ENCODE measurements at places on chromosomes 6 and 20.

GRCh38 chr6:21898107-21898796, 304.7 kb downstream of the SOX4 start:
- no peak for DNase-seq

GRCh38 chr6:149806127-149806526, 56.6 kb downstream of the PCMT1 start:
- DNase-seq, result no peak

- DNase-seq, result no peak
Measured at GRCh38 chr20:45998337-45998736, 10.4 kb upstream of the MMP9 start.

- no peak for DNase-seq
Measured at GRCh38 chr6:91149956-91150705, 563.3 kb upstream of the MAP3K7 start.

DNA sequence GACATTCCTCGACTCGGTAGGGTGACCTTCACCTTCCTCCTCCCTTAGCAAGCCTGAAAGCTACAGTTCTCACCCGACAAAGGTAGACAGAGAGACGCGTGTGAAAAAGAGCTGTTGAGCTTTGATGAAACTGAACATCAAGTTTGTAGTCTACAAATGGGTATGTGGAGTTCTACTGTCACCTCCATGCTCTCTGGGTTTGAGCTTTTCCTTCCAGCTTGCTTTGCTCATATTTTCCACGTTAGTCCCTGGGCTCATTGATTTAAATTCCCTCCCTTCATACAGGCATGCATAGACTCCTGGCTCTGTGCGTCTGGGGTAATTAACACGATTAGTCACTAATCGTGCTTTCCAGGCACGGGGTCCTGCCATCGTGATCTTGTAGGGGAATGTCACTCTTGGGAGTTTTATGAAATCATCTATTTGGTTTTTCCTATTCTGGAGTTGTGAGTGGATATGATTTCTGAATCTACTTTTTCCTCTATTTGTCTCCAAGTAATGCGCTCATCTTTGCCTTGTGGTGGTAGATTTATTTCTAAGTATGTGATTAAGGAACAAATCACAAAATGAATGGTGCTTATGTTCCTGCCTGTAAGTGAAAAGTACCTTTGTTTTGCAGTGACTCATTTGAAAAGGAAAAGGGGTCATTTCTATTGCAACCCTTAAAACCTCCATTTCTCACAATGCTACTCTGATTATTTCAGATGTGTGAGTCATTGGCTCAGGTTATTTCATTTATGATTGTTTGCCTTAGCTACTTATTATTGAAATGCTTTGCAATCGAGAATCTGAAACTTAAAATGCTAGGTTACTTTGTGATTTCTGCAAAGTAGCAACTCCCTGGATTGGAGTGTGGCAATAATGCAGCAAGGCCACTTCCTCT, 154.6 kb downstream of the ZDHHC14 start:
- no peak for DNase-seq

DNA sequence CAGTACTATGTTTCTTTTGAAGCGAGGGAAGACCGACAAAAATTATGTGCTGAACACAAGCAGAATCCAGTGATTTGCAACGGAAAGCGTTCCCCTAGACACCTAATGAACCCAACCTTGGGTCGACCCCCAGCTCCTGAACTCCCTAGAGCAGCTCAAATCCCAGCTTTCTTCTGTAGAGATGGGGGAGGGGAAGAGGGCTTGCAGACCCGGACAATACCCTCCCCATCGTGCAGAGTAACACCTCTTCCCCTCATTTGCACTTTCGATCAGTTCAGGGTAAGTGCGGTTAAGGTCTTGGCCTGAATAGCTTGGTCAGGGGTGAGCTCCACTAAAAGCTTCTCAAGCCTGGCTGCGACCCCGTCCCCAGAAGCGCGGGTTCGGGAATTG, 404 bp downstream of the CEP162 start:
- DNase-seq, result no peak
